ENCODE measurements at places on chromosomes 5 and 9. TPM values are rescaled to one million over a fixed set of nuclear protein-coding genes. Genes with fewer than 3 reads are reported as not detected.

Gene DDX4
- not detected for polyA plus RNA-seq

Gene CTNND2
- not detected for polyA plus RNA-seq

Gene AHRR
- not detected for polyA plus RNA-seq

Gene MOB3B
- polyA plus RNA-seq: not detected

Gene MARCHF11
- polyA plus RNA-seq: not detected

Gene CDH9
- polyA plus RNA-seq: not detected

Gene TEX48
- polyA plus RNA-seq: not detected

Gene ECM2
- not detected for polyA plus RNA-seq

Gene ZNF366
- not detected for polyA plus RNA-seq

Gene TAF11L10
- not detected for polyA plus RNA-seq

Gene SLC6A7
- not detected for polyA plus RNA-seq

Gene PCDHA3
- not detected for polyA plus RNA-seq

Gene KCNV2
- not detected for polyA plus RNA-seq

Gene PCDHGB7
- polyA plus RNA-seq: not detected

Gene BDP1
- polyA plus RNA-seq: 13.5 TPM

Gene LAMC3
- not detected for polyA plus RNA-seq

Gene KIF27
- 2.1 TPM for polyA plus RNA-seq

Gene CCDC69
- 130 TPM for polyA plus RNA-seq

Gene OR13C8
- not detected for polyA plus RNA-seq

Gene SPATA31A3
- polyA plus RNA-seq: not detected

Gene FOXI1
- not detected for polyA plus RNA-seq

Gene SPTLC1
- polyA plus RNA-seq: 36.0 TPM

Gene SPAG8
- polyA plus RNA-seq: 0.17 TPM

Gene FAM81B
- polyA plus RNA-seq: not detected

Gene TMED9
- 89.0 TPM for polyA plus RNA-seq

Gene CCDC152
- 3.7 TPM for polyA plus RNA-seq

Gene WNT8A
- not detected for polyA plus RNA-seq

Gene FOXD4
- polyA plus RNA-seq: not detected

Gene GOLM1
- 0.83 TPM for polyA plus RNA-seq

Gene GABRA6
- not detected for polyA plus RNA-seq

Gene RORB
- not detected for polyA plus RNA-seq

Gene HMCN2
- polyA plus RNA-seq: not detected

Gene MYMK
- not detected for polyA plus RNA-seq

Gene CARD6
- polyA plus RNA-seq: 0.12 TPM

Gene NIM1K
- polyA plus RNA-seq: not detected

Gene APBA1
- 0.03 TPM for polyA plus RNA-seq

Gene BASP1
- polyA plus RNA-seq: 0.16 TPM

Gene SLC4A9
- not detected for polyA plus RNA-seq

Gene KLHL3
- 2.7 TPM for polyA plus RNA-seq

Gene GFI1B
- polyA plus RNA-seq: not detected

Gene GLRA1
- not detected for polyA plus RNA-seq

Gene FOXD4L6
- polyA plus RNA-seq: not detected

Gene COL15A1
- polyA plus RNA-seq: not detected

Gene DRD1
- not detected for polyA plus RNA-seq

Gene GALNT12
- polyA plus RNA-seq: 8.4 TPM

Gene KCNN2
- polyA plus RNA-seq: not detected

Gene ECPAS
- polyA plus RNA-seq: 10.7 TPM

Gene IFNA2
- not detected for polyA plus RNA-seq

Gene CRHBP
- polyA plus RNA-seq: not detected

Gene PCDHGB4
- polyA plus RNA-seq: not detected

Gene TRPM3
- not detected for polyA plus RNA-seq

Gene ANKHD1
- polyA plus RNA-seq: 63.8 TPM

Gene NSG2
- polyA plus RNA-seq: not detected

Gene SLC45A2
- polyA plus RNA-seq: not detected

Gene RASGRF2
- polyA plus RNA-seq: 8.3 TPM

Gene ZDHHC11B
- not detected for polyA plus RNA-seq

Gene SLCO6A1
- polyA plus RNA-seq: not detected

Gene SV2C
- polyA plus RNA-seq: not detected

Gene OTULINL
- 32.9 TPM for polyA plus RNA-seq

All from naive thymus-derived CD8-positive, alpha-beta T cell (primary cell).